ENCODE measurements at places on chromosomes 6 and 20. TPM values are rescaled to one million over a fixed set of nuclear protein-coding genes. Genes with fewer than 3 reads are reported as not detected.
A peak's percentile ranks its signal among the peaks of the same experiment; 100 is the strongest.

DNA sequence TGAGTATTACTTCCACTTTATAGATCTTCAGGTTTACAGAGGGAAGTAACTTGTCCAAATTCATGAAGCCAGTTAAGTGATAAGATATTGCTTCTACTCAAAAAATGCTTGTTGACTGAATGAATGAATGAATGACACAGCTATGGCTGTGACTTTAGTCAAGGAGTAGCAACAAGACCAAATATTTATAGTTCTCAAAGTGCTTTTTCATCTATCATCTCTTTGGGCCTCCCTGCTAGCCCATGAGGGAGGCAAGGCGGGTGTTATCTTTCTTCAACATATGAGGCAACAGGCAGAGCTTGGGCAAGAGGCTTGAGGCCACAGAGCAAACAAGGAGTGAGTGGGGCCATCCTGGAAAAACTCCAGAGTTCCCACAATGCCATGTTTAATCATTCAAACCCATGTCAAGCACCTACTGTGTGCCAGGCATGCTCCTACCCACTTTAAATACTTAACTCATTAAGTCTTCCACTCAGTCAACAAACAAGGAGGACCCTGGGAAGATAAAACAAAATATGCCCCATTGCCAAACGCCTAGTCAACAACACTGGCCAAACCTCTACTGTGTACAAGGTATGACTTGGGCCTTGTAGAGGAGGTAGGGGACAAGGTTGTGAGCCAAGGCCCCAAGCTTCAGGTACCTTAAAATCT, 15.9 kb downstream of the BCL2L1 start:
- H3K36me3 ChIP-seq, result peaks cover 4% of the 10 kb centered on the region
- no peak for DNase-seq
- peaks cover 14% of the 10 kb centered on the region for H3K4me1 ChIP-seq
- no peak overlapping the region for H3K27ac ChIP-seq
- no peaks in the 10 kb centered on the region for H3K27me3 ChIP-seq
- H3K4me3 ChIP-seq, result no peak overlapping the region

GRCh38 chr6:107750176-107750797, 73.8 kb downstream of the SCML4 start:
- no peaks in the 10 kb centered on the region for H3K27me3 ChIP-seq
- DNase-seq, result no peak
- H3K4me3 ChIP-seq, result no peak overlapping the region
- H3K27ac ChIP-seq, result no peak overlapping the region
- H3K36me3 ChIP-seq, result no peaks in the 10 kb centered on the region

- H3K4me3 ChIP-seq, result no peak overlapping the region
- H3K27ac ChIP-seq, result no peak overlapping the region
- H3K4me1 ChIP-seq, result peaks cover 11% of the 10 kb centered on the region
- DNase-seq, result peak; percentile 54
- H3K27me3 ChIP-seq, result no peaks in the 10 kb centered on the region
Measured at GRCh38 chr20:52624281-52624680, 347.9 kb upstream of the TSHZ2 start.

DNA sequence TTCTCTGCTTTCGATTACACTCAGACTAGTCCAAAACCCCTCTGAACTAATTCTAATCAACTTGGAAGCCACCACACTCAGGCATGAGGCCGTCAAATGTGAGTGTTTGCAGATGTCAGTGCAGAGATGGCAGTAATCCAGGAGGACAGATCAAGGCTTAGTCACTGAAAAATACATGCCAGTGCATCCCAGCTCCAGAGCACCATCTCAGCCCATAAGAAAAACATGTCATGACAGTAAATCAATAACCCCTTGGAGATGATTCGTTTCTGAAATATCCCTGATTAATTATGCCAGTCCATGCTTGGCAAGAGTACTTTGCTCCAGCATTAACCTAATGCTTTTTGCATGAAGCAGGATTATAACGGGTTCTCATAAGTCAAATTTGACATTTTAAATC, 179.5 kb downstream of the ADAT2 start:
- no peaks in the 10 kb centered on the region for H3K4me1 ChIP-seq
- H3K4me3 ChIP-seq, result no peak overlapping the region
- no peak overlapping the region for H3K27ac ChIP-seq
- H3K36me3 ChIP-seq, result no peaks in the 10 kb centered on the region

LHFPL5 gene
- total RNA-seq, result not detected

VGLL2 gene
- total RNA-seq, result not detected

SLC26A8 gene
- 0.25 TPM for total RNA-seq

Measured in neural progenitor cell (in vitro differentiated cells).